AG10803 (cell line): ENCODE measurements at places on chromosomes 11 and 22.

DNA sequence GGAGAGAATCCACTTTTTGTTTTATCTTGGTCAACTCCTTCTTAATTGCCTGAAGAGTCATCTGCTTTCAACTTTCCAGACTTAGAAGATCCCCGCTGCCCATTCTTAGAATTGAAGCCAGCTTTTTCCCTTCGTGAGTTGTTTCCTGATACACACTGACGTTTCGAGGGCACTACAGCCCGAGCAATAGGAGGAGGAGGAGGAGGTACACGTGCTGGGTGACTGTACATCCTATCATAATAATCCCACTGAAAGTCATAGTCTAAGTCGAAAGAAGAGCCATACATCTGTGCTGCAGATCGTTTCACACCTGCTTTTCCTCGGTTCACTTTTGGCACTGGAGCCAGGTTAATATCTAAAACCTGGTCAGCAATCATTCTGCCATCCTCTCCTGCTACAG, 606.1 kb downstream of the DLG2 start:
- no peak for DNase-seq

DNA sequence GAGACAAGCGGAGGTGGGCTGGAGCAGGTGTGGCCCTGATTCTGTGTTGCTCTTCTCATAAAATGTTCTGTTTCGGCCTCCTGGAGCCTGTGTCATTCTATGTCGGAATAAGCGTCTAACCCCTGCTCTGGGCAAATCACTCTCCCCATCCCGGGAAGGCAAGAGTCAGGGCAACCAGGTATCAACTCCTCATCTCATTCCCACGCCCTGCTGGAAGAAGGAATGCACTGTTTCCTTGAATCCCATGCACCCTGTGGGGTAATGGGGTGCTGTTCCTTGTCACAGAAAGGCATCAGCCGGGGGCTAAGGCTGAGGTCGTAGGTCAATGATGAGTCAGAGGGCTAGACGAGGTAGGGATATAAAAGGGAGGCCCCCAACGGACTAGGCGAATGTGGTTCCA, 2.6 kb downstream of the FAM180B start:
- no peak for DNase-seq

- DNase-seq = no peak
These were observed 18.7 kb downstream of the TMPRSS13 start for GRCh38 chr11:117910525-117910924.

DNA sequence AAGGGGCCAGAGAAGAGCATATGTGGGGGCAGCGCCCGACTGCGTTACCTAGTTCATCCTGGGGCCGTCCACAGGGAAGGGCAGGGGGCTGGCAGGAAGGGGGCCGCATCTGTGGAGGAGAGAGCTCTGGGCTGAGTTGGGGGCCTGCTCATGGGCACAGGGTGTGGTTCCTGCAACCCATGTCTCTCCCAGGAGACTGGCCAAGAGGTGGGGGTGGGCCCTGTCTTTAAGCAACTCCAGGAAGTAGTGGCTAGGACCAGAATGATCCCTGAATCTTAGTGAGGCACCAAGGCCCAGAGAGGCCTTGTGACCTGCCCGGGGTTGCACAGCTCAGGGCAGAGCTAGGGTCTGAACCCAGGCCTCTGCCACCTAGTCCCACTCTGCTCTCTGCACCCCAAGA, 21.9 kb downstream of the CSNK1E start:
- DNase-seq = no peak

GRCh38 chr11:78469896-78470295, 52.3 kb upstream of the GAB2 start:
- no peak for DNase-seq

GRCh38 chr11:128407962-128408361, 179.4 kb downstream of the ETS1 start:
- peak; percentile 94 for DNase-seq

- no peak for DNase-seq
These were observed 569.9 kb upstream of the CADM1 start for GRCh38 chr11:116073854-116074837.

DNA sequence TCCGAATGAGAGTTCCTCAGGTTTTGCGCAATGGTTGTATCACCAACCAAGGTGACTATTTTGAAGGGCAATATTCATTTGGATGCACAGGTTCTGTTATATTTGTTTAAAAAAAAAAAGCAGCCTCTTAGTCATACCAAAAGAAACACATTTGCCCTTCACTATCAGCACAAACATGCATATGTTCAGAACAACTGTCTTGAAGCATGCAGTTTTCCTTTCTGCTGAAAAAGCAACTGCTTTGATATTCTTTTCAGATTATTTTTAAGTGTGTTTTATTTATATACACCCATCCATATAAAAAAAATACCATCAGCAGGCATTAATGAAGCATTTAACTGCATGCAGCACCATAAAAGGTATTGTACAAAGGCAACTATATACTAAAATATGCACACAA, 67.8 kb downstream of the RBFOX2 start:
- DNase-seq = no peak

DNA sequence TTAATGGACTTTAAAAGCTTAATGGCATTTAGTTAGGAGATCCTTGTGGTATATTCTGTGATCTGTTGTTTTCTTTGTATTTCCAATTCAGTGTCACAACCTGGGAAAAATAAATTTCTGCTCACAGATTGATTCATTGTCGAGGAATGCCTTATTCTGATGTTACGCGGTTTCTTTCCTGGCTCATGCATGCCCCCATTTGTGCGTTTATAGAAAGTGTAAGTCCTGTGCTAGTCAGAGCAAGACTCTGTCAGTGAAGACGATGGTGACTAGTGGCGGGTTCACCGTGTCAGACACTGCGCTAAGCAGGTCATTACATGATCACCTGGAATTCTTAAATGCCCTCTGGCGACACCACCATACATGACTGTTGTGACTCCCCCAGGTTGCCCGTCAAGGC, 169.4 kb downstream of the TBC1D22A start:
- no peak for DNase-seq

DNA sequence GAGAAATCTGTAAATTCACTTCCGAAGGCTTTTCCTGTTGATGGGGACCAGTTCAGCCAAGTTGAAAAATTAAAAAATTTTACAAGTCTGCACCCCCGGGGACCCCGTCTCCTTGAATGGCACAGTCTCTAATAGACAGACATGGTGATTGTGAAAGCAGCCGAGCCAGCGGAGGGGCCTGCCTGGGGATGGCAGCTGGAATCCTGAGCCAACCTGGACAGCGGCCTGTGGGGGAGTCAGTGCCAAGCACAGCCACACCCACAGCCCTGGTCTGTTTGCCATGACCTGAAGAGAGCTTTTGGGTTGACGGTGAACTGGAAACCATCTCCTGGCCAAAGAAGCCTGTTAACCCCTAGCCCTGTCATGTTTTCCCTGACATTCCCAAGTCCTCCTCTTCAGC, 64.7 kb downstream of the PARVG start:
- no peak for DNase-seq

GRCh38 chr22:32607086-32607485, 132.5 kb downstream of the FBXO7 start:
- no peak for DNase-seq

DNA sequence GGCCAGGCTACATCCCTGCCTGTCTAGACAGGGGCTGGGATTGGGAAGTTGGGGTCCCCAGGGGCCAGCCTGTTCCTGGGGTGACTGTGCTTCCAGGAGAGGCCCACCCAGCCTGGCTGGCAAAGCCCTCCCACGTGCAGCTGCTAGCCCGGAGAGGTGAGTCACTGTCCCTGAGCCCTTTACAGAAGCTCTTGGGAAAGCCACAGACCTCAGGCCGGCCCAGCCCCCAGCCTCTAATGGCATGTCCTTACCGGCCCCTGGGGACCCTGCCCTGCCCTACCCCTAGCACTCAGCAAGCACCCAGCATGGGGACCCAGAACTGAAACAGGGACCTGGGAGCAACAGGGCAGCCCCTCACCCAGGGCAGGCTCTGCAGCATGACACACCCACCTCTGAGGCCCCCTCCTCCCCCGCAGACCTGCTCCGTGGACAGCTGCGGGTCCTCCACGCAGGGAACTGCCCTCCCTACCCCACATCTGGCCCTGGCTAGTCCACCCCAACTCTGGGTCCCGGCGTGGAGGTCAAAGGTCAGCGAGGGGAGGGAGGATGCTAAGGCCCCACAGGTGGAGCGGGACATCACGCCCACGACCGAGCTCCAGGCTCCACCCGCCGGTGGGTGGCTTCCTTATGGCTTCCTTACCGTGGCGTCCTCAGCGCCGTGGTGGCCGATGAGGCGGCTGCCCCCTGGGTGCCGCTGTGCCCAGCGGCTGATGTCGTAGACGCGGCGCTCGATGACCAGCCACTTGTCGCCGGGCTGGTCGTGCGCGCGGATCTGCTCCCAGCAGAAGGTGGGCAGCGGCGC, 615 bp downstream of the FADS3 start:
- DNase-seq = peak; percentile 81

- no peak for DNase-seq
These were observed 28.5 kb downstream of the ARHGAP1 start for GRCh38 chr11:46671958-46672315.

DNA sequence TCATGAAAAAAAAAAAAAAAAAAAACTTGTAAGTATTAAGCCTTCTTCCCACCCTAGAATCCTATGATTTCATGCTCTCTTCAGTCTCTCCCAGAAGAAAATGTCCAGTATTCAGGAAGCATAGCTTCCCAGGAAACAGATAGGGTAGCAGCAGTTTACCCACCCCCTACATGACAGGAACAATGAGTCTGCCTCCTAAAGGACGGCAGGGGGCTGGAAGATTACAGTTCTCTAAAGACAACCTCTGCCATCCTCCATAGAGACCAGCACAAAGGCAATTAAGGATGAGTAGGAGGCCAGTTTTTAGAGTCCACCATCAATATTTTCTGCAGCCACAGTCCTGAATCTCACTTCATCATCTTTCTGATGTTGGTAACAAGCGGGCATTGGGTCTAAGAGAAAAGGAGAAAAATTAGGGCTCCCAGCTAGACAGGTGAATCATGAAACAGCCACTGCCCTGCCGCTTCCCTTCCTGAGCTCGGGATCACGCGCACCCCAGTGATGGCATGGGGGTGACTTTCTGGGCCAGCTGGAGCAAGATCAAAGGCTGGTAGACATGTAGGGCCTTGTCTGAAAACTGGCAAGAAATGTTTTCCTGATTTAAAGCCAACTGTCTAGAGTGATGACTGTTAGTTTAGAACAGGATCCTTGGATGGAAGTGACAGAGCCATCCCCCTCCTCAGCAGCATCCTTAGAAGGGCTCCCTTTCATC, 322.8 kb downstream of the LARGE1 start:
- no peak for DNase-seq

- peak; percentile 95 for DNase-seq
These were observed at the start of gene TAGLN for GRCh38 chr11:117199053-117199915. TAGLN (plus strand) TSS chr11:117199370; CDS start chr11:117203014, 3,644 bp downstream.

- DNase-seq = no peak
These were observed 17.0 kb downstream of the CDKN1C start for GRCh38 chr11:2868506-2869133.

- DNase-seq = no peak
These were observed 336.4 kb downstream of the BRD1 start for GRCh38 chr22:49491221-49491635.

- DNase-seq = no peak
These were observed 86.2 kb downstream of the BTBD10 start for GRCh38 chr11:13376838-13377237.

- no peak for DNase-seq
These were observed 46.6 kb upstream of the VPREB1 start for GRCh38 chr22:22197993-22198402.

- peak; percentile 47 for DNase-seq
These were observed 1.5 kb downstream of the ZNF143 start for GRCh38 chr11:9462172-9462799.

DNA sequence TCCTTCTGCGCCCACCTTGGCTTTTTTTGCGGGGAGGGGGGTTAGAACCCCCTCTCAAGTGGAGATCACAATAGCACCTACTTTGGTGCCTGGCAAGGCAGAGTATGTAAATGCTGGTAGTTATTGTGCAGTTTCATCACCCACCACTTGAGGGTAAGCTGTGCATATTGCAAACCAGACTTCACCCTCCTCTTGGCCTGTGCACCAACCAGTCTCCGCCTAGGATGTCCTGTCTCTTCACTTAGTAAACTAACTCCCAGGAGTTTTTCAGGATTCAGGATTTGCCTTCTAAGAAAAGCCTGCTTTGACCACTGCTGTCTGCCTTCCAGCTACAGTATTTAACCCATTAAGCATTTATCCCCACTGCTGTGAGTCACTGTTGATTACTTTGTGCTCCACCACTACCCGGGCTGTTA, 2.0 kb upstream of the UBXN1 start:
- DNase-seq = peak; percentile 88

DNA sequence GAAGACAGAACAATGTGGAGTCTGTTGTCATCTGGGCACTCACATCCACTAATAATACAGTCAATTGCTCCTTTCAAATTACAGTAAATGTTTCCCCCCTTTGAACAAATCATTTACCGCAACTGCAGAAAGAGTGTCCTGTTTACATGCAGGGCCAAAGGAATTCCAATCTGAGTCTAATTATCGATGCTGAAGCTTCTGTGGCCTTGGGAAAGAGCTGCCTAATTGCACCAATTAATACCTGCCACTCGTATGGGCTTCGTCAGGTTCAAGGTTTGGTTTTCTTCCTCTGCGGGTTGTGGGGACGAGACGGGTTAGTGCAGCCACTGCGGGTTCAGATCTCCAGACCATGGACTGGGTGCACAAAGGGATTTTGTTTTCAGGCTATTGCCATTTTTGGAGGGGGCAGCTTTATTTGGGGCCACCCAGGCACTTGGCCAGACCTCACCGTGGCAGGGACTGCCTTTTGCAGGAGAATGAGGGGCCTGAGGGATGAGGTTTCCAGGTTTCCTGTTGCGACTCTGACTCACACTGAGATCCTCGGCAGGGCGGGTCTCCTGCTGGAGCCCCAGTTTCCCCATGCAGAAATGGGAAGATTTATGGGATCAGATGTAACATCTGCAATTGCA, 147.6 kb downstream of the MIAT start:
- peak; percentile 33 for DNase-seq

- DNase-seq = peak; percentile 13
These were observed 6.8 kb upstream of the OR10A2 start for GRCh38 chr11:6855971-6856541.
